ENCODE measurements at places on chromosomes 3 and 15.

GRCh38 chr3:25856902-25857518, 67.1 kb downstream of the OXSM start:
- DNase-seq, result no peak

DNA sequence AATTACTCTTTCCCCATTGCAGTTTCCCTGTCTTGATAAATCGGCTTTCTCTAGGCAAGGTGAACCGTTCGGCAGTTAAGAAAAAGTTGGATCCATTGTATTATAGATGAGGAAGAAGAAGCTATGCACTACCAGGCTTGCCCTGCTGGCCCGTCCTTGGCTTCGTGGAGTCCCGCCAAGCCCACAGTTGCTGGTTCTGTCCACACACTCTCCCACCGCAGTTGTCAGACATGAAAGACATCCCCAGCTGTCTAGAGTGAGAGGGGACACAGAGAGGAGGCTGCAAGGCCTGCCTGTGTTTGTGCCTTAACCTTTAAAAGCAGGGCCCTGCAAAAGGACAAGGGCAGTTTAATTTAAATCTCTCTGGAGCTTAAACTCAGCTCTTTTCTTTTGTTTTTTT, 47.2 kb upstream of the PLCL2 start:
- no peak for DNase-seq

DNA sequence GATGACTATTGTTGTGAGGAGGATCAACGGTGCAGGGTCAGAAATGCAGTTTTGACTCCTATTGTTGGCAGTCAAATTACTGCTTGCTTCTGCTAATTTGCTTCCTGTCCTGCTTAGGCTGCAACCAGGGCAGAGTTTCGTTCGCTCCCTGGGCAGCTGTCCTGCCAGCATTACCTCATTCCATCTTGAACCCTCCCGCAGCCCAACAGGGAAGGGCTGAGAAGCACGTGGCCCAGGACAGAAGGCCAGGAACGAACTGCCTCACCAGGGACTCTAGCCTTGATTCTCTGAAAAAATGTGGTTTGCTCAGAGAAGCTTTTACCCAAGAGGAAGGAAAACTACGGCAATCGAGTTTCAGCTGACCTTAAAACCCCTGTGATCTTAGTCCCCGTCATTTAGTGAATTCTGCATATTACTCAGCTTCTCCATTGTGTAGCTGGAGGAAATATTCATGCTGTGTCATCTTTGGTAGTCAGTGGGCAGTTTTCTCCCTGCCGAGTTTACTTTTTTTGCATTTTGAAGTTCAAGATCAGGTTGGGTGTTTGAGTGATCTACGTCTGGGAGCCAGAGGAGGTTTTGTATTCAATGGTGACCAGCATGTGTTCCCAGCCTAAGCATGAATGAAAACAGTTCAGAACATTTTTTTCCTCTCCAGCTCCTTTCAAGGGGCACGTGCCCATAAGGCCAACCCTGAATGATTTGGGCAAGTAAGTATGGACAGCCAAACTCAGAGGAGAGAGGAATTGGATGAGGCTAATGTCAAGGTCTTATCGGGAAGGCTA, 23.0 kb downstream of the TLNRD1 start:
- DNase-seq, result peak; percentile 51

DNA sequence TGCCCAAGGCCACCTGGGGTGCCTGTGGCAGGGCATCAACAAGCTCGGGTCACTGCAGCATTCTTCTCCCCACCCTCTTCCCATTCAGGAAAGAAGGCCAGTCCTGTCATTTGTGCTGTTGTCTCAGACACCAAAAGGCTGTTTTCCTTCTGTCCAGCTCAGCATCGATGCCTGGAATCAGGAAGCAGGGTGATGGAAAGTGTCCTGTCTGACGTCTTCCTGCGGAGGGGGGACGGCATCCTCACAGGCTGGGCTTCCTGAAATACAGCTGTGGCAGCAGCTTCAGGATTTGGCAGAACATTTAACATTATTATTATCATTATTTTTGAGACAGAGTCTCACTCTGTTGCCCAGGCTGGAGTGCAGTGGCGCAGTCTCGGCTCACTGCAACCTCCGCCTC, 33.0 kb upstream of the ANKDD1A start:
- DNase-seq, result no peak

DNA sequence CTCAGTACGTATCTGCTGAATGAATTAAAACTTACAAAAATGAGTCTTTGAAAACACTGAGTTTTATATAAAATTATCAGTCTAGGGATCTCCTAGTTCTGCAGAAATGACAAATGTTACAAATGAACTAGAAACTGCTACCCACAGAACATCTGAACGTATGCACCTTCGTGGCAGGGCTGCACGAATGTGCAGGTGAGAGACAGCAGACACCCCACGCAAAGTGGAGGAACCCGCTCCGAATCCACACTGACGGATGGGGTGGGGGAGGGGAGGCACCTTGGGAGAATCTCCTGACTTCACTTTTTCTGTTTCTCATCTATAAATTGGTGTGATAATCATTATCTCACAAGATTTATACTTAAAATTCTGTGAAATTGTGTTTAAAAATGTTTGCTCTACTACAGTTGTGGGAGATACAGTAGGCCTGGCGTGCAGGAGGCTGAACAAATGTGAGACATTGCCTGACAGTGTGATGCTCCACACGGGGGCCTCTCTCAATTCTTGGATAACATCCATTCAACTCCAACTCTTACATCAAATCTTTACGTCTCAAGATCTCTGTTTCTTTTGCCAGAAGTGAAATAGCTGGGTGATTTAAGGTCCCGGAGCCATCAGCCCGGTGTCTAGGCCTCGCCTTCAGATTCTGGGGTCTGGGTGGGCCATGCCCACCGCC, 86.9 kb downstream of the ATP10A start:
- DNase-seq, result no peak

DNA sequence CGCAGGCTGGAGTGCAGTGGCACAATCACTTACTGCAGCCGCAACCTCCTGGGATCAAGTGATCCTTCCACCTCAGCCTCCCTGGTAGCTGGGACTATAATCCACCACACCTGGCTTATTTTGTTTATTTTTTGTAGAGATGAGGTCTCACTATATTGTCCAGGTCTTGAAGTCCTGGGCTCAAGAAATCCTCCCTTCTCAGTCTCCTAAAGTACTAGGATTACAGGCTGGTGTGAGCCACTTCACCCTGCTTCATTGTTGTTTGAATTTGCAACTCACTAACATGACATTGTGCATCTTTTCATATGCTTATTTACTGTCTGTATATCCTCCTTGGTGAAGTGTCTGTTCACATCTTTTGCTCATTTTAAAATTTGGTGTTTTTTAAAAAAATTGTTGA, 10.1 kb downstream of the PARP15 start:
- DNase-seq, result no peak

DNA sequence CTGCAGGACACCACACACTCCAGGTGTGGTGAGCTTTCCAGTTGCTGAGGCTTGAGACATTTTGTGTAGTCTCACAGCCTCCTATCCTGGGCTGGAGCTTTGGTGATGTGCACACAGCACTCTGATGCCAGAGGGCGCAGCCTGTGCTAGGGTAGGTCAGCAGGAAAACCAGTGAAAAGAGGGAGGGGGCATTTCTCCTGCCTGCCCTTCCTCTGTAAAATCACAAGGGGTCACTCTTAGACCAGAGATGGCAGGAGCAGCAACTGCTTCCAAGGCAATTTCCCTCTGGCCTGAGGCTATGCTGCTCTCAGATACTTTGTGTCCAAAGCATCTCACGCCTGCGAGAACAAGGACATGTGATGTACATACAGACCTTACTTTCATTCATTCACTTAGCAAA, 16.5 kb upstream of the MUSTN1 start:
- no peak for DNase-seq

- DNase-seq, result no peak
Measured at GRCh38 chr3:18667552-18667951, 242.4 kb upstream of the SATB1 start.

Measured in CD4-positive, alpha-beta T cell (primary cell).